ENCODE measurements at places on chromosomes 5 and 9. TPM values are rescaled to one million over a fixed set of nuclear protein-coding genes. Genes with fewer than 3 reads are reported as not detected.

Gene CCNJL
- total RNA-seq = 1.3 TPM

Gene TSLP
- total RNA-seq = 4.1 TPM

Gene TEK
- total RNA-seq = 8.1 TPM

Gene FBP2
- total RNA-seq = not detected

Gene FGFR4
- total RNA-seq = 233 TPM

Gene LHFPL2
- total RNA-seq = 22.5 TPM

Gene CBY3
- total RNA-seq = not detected

Gene ADAMTS19
- total RNA-seq = 0.20 TPM

Gene SELENOP
- total RNA-seq = 510 TPM

Gene SLC4A9
- 0.86 TPM for total RNA-seq

Gene PCDHGA7
- 4.5 TPM for total RNA-seq

Gene NEURL1B
- total RNA-seq = 27.9 TPM

Gene LHX6
- 4.5 TPM for total RNA-seq

Gene SPINK6
- total RNA-seq = not detected

Gene KCNN2
- total RNA-seq = 0.17 TPM

Gene RAB14
- 72.3 TPM for total RNA-seq

Gene ANKDD1B
- 0.43 TPM for total RNA-seq

Gene ACER2
- total RNA-seq = 3.4 TPM

Gene PLAC8L1
- not detected for total RNA-seq

Gene FAM200C
- 5.4 TPM for total RNA-seq

Gene SLC34A3
- total RNA-seq = 0.49 TPM

Gene PCDHAC1
- total RNA-seq = 12.2 TPM

Gene RETREG1
- total RNA-seq = 63.7 TPM

Gene HK3
- 4.0 TPM for total RNA-seq

Gene BAAT
- 117 TPM for total RNA-seq

Gene TMEM171
- total RNA-seq = 1.6 TPM

Gene PCDHB4
- 5.2 TPM for total RNA-seq

Gene SMIM33
- total RNA-seq = 0.17 TPM

Gene ZDHHC21
- total RNA-seq = 11.2 TPM

Gene GAPT
- 4.7 TPM for total RNA-seq

Gene SOHLH1
- total RNA-seq = not detected

Gene RPS14
- 1,424 TPM for total RNA-seq

Data from mucosa of gallbladder (tissue), 1 donor.